Epithelial cell of prostate (primary cell): ENCODE measurements at places on chromosomes 3 and 15.

DNA sequence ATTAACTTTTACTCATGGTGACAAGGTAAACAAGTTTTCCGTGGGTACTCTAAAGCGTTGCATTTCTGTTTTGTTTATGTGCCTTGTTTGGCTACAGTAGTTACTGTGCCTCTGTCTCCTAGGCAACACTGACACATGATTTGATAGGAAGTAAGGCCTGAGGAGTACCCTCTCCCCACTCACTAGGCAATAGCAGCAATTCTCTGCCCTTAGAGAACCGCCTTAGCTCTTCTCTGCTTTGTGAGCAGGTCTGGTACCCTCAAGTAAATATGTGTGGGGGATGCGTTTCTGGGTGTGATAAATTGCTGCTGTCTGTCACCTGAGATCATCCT, at the start of gene IL5RA:
Gene IL5RA (minus strand): TSS at position 76 of the 332 bp plus-strand sequence. CDS start 5,390 bp downstream, outside the sequence.
- no peak for DNase-seq

DNA sequence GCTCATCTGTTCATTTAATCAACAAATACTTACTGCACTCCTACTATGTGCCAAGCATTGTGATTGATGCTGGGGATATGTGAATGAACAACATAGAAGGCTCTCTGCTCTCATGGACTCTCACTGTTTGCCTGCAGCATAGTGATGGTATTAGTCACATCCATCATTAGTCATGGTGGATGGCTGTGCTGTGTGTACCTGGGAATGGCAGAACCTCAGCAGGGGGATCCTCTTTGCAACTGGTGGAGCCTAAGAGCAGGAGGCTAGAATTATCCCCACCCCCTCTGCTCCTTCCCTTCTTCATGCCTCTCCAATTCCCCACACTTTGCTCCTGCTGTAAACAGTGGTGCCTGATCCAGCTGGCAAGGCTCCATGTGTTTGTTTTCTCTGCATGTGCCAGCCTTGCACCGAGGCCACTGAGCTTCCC, 20.5 kb downstream of the BOC start:
- peak; percentile 63 for DNase-seq

DNA sequence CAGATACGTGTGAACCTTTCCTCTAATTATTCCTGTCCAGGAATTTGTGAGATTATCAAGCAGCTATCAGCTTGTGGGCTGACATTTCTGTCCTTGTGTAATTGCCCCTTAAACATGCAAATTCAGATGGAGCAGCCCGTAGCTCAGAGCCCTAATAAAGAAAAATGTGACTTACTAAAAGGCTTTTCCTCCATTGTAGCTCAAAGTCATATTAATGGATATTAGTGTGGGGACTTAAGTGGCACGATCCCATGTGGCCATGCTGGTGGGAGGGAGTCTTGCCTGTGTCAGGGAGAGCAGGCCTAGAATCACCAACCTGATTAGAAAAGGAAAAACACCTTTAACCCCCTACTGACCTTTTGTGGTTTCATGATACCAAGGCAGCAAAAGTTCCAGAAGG, 399.2 kb downstream of the LRTM1 start:
- no peak for DNase-seq

- no peak for DNase-seq
These were observed 423 bp downstream of the CHAC1 start for GRCh38 chr15:40953713-40954074.

- DNase-seq = no peak
These were observed 10.6 kb downstream of the LRIG1 start for GRCh38 chr3:66490214-66490613.

GRCh38 chr15:90654233-90655136, 62.7 kb upstream of the BLM start:
- DNase-seq = no peak

GRCh38 chr15:70580958-70581357, 182.4 kb downstream of the UACA start:
- DNase-seq = no peak

DNA sequence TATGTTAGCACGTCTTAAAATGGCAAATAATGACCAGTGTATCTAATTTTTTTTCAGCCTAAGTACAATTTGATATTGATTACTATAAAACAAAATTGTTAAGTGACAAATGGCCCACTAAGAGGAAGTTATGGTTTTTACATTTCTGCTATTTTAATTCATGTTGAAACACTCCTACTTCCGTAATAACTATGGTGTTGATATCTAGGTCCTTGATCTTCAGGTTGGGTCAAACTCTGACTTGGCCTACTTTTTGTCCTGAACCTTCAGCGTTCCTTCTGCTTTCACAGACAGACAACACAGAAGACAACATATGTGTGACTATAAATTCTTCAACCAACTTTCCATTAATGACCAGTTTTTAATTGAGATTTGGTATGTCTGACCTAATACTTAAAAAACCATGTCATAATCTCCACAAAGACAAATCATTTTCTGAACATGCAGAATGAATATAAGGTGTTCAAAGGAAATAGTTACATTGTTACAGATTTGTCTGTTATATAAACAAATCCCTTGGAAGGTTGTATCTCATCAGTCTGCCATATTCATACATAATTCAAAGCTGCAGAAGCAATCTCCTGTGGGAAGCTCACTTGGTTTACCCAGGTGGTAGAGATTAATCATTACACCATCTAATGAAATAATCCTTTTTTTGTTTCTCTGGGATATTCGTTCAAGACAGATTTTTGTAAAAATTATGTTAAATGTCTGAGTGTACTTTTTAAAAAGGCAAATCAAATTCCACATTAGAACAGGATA, 92.1 kb upstream of the TSPAN3 start:
- DNase-seq = no peak

- DNase-seq = no peak
These were observed 13.2 kb downstream of the INO80 start for GRCh38 chr15:41102854-41103253.

GRCh38 chr3:186361762-186362536, at the start of gene DGKG:
TSS of gene DGKG (minus strand) at chr3:186362234. CDS start at chr3:186320459, 41,775 bp downstream.
- DNase-seq = no peak

DNA sequence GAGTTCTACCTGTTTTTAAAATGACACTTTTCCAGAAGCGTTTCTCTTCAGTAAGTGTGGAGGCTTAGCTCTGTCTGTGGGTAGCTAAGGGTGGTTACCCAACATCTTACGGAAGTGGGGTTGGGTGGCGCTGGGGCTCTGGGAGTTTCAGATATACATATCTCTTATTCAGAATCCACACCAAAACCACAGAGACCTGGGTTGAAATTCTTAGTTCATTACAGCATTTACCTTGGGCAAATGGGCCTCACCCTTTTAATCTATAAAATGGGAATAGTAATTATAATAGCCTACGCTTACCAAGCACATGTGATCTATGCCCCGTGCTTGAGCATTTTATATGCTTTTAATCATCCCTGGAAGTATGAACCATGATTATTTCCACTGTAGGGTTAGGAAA, 9.4 kb downstream of the PTPRG start:
- DNase-seq = no peak

- no peak for DNase-seq
These were observed 321.9 kb upstream of the RASGRP1 start for GRCh38 chr15:38886315-38887163.
